ENCODE measurements at places on chromosomes 5 and 9.

GRCh38 chr5:2193142-2193541, 310.4 kb upstream of the IRX4 start:
- no peak for DNase-seq

- no peak for DNase-seq
These were observed 178.9 kb downstream of the MSX2 start for GRCh38 chr5:174903172-174903732.

DNA sequence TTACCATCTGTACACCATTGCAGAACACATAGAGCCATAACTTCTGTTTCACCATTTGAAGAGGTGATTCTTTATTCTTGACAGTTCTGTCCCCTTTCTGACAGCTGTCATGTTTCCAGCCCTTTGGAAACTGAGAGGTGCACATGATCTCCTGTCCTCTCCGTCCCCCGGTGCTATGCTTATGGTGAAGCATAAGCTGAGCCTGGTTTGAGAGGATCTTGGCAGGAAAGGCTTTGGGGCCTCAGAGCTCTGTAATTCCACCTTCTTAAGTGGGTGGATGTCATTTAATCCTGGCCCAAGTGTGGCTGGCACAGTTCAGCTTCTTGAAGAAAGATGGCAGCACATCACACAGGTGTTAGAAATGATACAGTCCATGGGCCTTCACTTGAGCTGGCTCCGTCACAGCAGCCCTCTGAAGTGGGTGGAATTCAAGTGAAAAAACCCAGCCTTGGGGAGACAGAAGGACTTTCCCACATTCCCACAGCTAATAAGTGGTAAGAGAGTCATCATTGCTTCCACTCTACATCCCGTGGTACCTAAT, 30.7 kb upstream of the GRPEL2 start:
- no peak for DNase-seq

DNA sequence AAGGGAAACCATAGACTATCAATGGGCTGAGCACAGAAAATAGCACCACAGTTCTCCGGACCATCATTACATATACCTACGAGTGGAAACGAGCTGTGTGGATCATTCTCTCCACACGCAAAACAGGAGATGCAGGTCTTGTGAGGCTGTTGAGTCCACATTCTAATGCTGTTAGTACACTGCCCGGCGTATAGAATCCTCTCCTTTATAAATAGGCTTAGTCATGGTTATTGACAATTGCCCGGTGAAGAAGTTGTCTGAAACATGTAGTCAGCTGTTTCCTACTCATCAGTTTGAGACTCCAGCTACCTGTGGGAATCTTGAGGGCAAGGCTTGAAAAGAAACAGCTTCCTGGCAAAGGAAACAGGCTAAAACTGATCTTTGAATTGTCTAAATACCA, 602.0 kb upstream of the EDIL3 start:
- no peak for DNase-seq

GRCh38 chr5:66789434-66789833, 193.2 kb downstream of the MAST4 start:
- DNase-seq = no peak

GRCh38 chr9:101463397-101463796, 27.8 kb upstream of the ALDOB start:
- DNase-seq = no peak

DNA sequence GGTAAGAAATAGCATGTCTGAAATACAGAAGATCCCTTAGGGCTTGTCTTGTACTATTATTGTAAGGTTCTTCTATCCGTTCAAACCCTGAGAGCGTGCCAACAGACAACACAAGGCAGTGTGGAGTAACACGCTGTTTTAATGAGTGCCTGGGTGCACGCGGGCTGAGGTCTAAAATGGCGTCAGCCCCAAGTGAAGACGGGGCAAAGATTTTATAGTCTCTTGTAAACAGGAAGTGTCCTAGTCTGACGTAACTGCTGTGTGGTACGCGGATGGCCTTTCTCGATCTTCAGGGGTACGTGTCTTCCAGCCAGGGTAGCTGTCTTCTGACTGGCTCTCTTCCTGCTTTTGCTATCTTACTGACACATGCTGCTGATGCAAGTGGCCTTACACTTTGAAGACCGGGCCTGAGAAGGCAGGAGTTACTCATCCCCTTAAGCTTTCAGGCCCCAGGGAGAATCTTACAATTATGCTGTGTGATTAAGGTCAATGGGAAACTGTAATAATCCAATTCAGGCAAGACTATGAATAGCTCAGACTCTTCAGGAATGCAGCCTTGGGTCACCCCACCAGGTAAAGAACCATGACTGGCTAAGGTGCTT, 1812.0 kb upstream of the CDH9 start:
- no peak for DNase-seq

All from NCI-H510A (cell line).